ENCODE measurements at places on chromosomes 13 and 19.

DNA sequence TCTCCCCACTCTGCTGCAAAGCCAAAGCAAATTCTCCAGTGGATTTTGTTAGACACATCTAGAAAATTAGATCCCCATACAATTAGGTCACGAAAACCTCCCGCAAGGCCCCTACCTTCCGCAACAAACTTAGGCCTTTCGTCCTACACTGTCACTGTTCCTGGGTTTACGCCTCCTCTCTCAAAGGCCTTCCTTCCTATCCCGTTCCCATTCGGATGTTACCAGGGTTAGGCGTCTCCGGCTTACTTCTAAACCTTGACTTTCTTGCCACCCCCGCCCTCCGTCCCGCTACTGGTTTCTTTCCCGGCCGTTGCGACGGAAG is 754 bp downstream of the RNF6 start:
- DNase-seq: peak; percentile 14

DNA sequence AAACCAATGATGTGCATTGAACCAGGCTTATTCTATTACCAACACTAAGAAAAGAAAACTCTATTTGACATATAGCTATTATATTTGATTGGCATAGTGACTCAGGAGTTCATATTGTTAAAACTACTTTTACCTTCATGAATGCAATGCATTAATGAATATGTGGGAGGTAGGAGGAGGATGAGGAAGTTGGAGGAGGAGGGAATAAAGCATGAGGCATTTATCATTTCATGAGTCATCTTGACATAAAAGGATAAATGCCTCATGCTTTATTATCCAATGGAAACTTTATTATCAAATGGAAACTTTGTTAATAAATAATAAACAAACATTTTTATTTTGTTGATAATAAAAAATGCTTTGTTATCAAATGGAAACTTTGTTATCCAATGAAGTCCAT is 116.5 kb downstream of the SPRY2 start:
- no peak for DNase-seq

- DNase-seq: no peak
These were observed 310.0 kb downstream of the TEX29 start for GRCh38 chr13:111630406-111630805.

- DNase-seq: no peak
These were observed 52.4 kb downstream of the RFX2 start for GRCh38 chr19:6057651-6058517.

- DNase-seq: no peak
These were observed 117.6 kb upstream of the SOX21 start for GRCh38 chr13:94829837-94830365.

- no peak for DNase-seq
These were observed 41.6 kb downstream of the TM9SF2 start for GRCh38 chr13:99542788-99543406.
